ENCODE measurements at places on chromosomes 7 and 10.
A peak's percentile ranks its signal among the peaks of the same experiment; 100 is the strongest.

GRCh38 chr10:90999512-91000172 lies 78.8 kb upstream of the ANKRD1 start:
- no peak for DNase-seq

- no peak for DNase-seq
Observed at GRCh38 chr10:132793871-132794849, 8.2 kb upstream of the NKX6-2 start.

DNA sequence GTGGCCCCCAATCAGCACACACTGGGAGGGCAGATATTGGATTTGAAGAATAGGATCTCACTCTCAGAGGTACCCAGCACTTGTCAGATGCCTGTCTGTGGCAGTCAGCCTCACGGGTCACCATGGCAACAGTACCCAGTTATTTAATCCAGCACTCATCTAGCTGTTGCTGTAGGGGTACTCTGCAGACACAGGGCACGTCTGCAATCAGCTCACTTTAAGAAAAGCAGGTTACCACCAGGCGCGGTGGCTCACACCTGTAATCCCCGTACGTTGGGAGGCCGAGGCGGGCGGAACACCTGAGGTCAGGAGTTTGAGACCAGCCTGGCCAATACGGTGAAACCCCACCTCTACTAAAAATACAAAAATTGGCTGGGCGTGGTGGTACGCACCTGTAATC lies 11.9 kb downstream of the SFXN4 start:
- DNase-seq: no peak

GRCh38 chr10:56547163-56547562 lies 186.1 kb upstream of the ZWINT start:
- no peak for DNase-seq

DNA sequence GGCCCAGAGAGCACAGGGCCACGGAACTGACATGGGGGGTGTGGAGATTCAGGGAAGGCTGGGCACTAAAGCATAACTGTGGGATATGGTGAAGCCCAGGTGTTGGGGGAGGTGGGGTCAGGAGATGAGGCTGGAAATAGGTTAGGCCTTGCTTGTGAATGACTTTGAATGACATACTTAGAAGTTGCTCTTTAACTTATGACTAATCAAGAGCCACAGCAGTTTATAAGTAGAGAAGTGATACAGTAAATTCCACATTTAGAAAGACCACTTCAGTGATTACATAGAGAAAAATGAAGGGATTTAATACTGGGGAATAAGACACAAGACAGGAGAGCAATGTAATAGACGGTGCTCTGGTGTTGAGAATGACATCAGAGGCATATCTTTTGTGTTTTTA lies 120.8 kb upstream of the SEC61G start:
- DNase-seq: no peak

GRCh38 chr10:80199828-80200227 lies 5.5 kb downstream of the ANXA11 start:
- no peak for DNase-seq

- no peak for DNase-seq
Observed at GRCh38 chr10:132118366-132118765, 52.6 kb downstream of the JAKMIP3 start.

DNA sequence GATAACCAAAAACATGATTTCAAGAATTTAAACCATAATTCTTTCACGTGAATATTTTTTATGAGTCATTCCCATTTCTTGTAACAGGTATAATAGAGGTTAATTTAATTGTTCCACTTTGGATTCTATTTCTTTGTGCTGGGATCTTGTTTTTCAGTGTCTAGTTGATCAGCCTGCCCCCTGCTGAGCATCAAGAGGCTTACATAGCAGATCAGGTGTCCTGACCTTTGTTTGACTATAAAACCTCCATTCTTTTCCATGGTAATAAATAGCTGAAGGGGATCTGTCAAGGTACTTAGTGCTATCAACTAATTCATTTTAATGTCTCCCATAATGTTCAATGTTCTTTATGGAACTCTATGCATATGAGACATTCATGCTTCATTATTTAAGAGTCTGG lies 4.9 kb downstream of the COL17A1 start:
- DNase-seq: peak; percentile 53

Data from CD8-positive, alpha-beta T cell (primary cell).